ENCODE measurements at places on chromosomes 3 and 15.

- no peak for DNase-seq
These were observed 51.0 kb downstream of the VGLL4 start for GRCh38 chr3:11592445-11593298.

DNA sequence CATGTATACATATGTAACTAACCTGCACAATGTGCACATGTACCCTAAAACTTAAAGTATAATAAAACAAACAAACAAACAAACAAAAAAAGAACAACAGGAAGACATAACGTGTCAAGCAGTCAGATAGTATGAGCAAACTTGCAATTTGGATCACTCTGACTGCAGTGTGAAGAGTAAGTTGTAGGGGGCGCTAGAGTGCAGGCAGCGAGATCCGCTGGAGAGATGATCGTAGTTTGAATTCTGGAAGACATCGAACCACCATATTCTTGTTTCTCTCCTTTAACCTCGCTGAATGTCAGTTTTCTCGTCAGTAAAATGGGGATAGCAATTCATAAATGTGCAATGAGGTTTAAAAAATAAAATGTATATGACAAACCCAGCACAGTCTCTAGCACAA lies 165.2 kb upstream of the LMCD1 start:
- no peak for DNase-seq

- DNase-seq: no peak
These were observed 811.4 kb downstream of the NAALADL2 start for GRCh38 chr3:175670557-175670956.

DNA sequence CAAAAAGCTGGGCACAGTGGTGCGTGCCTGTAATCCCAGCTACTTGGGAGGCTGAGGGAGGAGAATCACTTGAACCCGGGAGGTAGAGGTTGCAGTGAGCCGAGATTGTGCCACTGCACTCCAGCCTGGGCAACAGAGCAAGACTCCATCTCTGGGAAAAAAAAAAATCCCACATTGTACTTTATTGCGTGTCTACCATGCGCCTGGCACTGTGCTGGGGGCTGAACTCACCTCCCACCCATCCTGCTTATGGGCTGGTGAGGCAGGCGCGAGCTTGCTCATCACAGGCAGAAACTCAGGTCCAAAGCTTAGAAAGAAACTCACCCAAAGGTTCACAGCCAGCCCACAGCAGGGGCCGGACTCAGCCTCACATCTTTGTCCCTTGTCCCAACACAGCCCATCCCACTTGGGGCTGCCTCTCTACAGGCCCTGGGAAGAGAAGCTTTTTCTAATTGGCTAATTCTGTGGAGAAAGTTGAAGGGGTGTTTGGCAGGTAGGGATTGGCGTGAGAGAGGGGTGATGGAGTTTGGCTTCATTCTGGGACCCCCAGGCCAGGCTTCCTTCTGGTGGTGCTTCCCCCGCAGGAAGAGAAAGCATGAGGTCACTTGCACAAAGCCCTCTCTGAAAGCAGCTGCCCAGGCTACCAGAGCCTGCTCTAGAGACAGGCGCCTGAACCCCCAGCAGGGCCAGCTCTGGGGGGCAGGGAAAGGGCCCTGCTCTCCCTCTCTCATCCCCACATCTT lies 122.6 kb upstream of the SMAD3 start:
- no peak for DNase-seq

DNA sequence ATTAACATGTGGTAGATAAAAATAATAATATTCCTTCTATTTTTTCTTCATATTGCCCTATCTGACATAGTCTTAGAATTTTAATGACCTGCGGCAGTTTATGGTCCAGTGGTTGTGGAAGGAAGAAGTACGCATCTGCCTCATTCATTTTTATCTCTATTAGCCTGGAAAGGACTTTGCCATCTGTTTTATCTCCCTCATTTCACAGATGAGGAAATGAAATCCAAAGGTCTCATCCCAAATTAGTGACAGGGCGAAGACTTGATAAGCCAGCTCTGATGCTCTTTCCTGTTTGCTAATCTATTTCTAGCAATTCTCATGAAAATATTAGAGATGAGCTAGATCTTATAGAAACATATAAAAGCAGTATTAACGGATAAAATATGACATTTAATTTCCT lies 113.3 kb downstream of the KLHL25 start:
- no peak for DNase-seq

DNA sequence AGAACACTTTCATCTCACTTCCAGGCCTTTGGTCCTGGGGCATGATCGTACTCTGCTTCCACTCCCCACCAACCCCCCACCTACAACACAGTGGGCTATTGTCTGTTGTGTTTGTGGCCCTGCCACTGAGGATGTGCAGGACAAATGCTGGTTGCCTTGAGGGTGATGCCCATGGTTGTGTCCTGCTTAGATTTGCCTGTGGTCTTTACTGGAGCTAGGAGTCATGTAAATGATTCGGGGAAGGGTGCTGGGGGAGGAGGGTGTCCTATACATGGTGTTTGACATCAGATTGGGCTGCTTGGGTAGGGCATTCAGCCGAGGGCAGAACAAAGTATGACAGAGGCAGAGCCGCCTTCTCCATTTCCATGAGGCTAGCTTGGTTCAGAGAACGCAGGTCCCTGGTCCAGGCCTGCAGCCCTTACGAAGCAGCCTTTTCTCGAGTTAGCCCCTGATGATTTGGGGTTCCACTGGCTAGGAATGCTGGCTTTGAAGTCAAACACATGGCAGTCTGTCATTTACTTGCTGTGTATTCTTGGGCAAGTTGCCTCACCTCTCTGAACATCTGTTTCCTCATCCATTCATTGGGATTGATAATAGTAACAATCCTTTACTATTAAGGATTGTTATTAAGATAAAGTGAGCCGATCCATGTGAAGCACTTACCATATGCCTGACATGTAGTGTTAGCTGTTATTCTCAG lies 6.9 kb downstream of the CORO2B start:
- no peak for DNase-seq

- DNase-seq: no peak
These were observed at the start of gene FANCD2OS for GRCh38 chr3:10108091-10108490. FANCD2OS (minus strand) TSS chr3:10108255; CDS start chr3:10104774, 3,481 bp downstream.

GRCh38 chr3:108301695-108302404 lies 5.5 kb downstream of the HHLA2 start:
- DNase-seq: no peak

- DNase-seq: no peak
These were observed 60.8 kb downstream of the SNRK start for GRCh38 chr3:43346978-43347749.

GRCh38 chr3:13566453-13566748 lies 17.5 kb downstream of the FBLN2 start:
- no peak for DNase-seq

GRCh38 chr3:161673866-161674265 lies 177.3 kb downstream of the OTOL1 start:
- DNase-seq: no peak

GRCh38 chr15:99571299-99571698 lies 5.5 kb downstream of the MEF2A start:
- no peak for DNase-seq

DNA sequence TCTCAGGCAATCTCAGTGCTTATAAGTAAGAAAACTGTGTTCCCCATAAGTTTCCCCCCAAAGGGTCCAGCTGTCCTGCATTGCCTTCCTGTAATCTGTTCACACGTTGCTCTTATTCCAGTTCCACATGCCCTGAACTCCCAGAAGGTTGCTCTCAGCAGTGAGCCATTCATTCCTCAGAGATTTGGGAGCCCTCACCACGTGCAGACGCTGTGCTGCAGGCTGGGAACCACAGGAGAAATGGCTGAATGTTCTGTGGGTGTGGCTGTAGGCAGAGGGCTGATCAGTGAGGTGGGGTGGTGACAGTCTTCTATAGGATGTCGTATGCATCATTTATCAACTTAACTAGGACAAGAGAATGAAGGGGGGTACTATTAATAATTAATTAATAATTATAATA lies 3.3 kb upstream of the THSD4 start:
- DNase-seq: no peak

DNA sequence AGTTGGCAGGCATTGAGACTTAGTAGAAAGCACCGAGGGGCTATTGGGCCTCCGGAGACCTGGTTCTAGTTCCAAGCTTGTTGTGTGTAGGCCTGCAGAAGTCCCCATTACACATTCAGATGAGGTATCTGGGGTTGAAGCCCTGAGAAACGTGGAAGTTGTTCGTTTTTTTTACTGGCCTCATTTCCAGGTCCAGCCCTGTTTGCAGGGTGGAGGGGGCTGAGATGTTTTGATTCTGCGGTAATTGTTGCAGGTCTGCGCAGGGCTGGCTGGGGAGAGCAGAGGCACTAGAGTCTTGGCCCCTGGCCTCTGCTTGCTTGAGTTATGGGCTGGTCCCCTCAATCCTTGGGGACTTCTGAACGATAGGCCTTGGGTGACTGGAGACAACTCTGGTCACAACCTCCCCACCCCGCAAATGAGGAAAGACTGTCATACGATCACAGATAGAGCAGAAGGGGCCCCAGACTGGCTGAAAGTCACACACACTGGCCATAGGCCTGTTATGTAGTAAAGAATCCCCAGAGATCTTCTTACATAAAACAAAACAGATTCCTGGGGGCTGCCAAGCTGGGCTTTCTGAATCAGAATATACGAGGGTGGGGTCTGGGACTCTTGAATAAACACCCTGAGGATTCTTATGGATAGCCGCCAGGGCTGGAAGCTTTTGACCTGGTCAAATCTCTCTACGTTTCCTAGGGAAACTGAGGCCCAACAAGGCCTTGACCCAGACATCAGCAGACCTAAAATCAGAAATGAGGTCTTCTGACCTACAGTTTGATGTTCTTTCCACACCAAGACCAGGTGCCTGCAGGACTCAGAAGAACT lies 15.6 kb downstream of the KBTBD13 start:
- no peak for DNase-seq

DNA sequence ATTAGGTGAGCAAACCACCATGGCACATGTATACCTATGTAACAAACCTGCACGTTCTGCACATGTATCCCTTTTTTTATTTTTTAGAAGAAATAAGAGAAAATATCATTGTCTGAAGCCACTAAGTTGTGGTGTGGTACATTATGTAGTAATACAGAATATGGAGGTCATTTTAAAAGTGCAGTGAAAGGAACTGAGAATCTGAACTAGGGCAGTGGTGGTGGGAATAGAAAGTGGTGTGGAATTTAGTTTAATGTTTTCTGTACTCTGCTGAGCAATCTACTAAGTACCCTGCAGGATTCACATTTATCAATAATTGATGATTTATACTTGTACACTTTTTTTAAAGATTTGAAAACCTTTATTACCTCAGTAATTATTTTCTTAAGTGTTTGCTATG lies 283.5 kb downstream of the CHL1 start:
- DNase-seq: no peak

GRCh38 chr3:179695672-179696313 lies 43.0 kb downstream of the USP13 start:
- DNase-seq: no peak

DNA sequence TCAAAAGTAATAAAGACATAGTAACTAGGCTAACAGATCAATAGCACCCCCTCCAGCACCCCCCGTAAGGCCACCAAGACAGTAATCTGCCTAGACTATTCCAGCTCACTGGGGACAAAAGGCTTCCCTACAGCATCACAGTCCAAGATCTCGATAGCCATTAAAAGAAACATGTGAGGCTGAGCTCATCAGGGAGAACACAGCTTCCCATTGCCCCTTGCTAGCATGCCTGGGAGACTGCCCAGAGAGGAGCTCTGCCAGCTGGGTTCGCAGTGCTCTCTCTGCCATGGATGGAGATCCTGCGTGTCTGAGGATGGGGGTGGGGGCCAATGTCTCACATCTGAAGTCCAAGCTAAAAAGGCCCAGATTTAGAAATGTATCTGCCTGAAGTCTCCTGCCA lies 17.8 kb downstream of the LRIG1 start:
- no peak for DNase-seq

GRCh38 chr3:45966950-45967640 lies 23.8 kb downstream of the CXCR6 start:
- DNase-seq: no peak

DNA sequence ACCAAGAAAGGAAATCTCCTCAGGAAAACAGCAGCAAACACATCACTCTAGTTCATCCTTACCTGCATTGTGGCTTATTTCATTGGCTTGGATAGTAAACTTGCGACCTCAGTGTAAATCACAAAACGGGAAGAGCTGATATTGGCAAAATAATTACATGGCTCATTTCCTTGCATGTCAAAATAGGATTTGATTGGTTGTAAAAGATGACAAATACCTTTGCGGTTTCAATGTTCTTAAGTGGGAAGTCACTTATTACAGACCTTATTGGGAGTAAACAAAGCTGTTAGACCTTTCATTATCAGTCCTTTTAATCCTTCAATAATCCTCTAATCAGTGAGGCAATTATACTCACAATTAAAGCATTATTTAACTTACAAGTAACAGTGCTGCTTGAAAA lies 590.6 kb downstream of the MAGI1 start:
- DNase-seq: no peak

DNA sequence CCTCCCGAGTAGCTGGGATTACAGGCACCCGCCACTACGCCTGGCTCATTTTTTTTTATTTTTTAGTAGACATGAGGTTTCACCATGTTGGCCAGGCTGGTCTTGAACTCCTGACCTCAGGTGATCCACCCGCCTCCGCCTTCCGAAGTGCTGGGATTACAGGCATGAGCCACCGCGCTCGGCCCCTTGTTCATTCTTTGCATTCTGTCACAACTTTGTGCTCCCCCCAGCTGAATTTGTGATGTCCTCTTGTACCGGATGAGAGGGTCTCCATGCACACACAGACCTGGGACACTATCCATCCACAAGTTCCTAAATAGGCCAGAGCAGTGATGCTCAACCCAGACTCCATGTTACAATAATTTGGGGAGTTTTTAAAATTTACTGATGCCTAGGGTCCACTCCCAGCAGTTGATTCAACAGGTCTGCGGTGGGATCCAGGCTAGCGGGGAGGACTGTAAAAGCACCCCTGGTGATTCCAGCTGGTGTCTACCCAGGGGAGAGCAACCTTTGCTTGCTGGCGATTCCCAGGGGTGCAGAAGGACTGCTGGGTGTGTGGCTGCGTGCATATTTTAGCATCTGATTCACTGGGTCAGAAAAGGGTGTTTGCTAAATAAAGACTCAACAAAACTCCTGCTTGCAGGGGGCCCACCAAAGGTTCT lies 1.0 kb downstream of the RASSF1 start:
- DNase-seq: no peak

DNA sequence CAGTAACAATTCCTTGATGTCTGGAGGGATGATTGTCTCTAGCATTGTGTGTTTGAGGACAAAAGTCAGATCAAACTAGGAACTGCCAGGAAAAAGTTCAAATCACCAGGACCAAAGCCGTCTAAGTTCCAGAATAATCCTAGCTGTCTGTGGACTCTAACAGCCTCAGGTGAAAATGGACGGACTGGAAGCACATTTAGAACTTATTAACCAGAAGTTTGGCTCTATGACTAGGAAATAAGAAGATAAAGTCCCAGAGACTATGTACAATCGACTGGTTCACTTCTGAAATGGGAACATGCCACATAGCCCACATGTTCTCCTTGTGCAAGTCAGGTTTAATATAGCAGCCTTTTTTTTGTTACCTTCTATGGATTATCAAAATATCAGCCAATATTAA lies 50.6 kb upstream of the SGO1 start:
- no peak for DNase-seq

GRCh38 chr3:180990505-180990904 lies 969 bp upstream of the DNAJC19 start:
- DNase-seq: no peak

- no peak for DNase-seq
These were observed 445.2 kb upstream of the MDFIC2 start for GRCh38 chr3:70757658-70758057.

Measured in cortex of kidney (tissue), 1 donor.